ENCODE measurements at places on chromosomes 13 and 19.

- DNase-seq = no peak
Observed at GRCh38 chr19:41409288-41409687, 11.7 kb downstream of the BCKDHA start.

- no peak for DNase-seq
Observed at GRCh38 chr13:99477493-99477892, 23.8 kb upstream of the TM9SF2 start.

DNA sequence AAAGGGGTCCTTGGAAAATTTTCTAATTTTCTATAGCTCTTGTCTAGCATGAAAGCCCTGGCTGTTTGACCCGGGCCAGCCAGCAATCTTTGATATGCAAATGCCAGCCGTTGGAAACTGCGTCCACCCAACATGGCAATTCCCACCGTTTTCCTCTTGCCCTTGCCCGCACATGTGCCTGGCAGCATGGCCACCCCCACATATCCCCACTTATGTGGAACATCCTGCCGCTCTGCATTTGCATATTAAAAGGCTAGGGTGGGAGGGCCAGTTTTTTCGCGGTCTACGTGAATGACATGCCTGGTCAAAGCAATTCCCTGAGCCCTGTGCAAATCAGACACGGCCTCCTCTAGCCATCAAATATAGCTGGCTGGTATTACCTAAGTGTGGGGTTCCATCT lies 110.3 kb upstream of the TDRD3 start:
- DNase-seq = no peak

- no peak for DNase-seq
Observed at GRCh38 chr13:75530549-75530961, 7.1 kb downstream of the COMMD6 start.

DNA sequence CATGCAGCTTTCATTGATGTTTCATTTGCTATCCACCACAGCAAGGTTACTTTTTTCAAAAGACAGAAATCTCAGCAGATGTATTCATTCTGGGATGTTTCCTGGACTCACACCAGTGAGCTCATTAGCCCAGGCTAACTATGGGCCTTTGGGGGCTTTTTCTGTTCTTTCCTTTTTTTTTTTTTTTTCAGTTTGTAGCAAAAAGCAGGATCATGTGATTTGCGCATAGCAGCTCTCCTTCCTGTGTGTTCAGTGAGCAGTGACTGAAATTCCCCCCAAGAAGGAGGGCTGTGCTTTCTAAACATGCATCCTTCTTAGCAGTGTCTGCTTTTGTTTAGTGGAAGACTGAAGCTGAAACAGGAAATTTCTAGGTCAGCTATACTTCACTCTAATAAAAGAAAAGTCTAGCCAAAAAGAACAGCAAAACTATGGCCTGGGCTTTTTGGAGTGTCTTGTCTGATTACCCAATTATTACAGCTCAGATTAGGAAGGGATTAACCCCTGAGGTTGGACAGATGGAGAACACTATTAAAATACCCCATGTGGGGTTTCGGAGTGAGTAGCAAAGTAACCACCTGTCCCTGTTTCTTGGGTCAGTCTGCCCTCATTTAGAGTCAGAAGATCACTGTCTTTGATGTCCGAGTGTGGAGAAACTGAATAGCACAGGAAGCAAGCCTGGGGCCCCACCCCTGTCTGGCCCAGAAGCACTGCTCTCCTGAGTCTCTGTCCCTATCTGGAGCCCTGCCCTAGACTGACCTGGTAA lies 8.9 kb upstream of the AMER2 start:
- DNase-seq = no peak

GRCh38 chr13:47017476-47017875 lies 120.6 kb upstream of the HTR2A start:
- DNase-seq = no peak

DNA sequence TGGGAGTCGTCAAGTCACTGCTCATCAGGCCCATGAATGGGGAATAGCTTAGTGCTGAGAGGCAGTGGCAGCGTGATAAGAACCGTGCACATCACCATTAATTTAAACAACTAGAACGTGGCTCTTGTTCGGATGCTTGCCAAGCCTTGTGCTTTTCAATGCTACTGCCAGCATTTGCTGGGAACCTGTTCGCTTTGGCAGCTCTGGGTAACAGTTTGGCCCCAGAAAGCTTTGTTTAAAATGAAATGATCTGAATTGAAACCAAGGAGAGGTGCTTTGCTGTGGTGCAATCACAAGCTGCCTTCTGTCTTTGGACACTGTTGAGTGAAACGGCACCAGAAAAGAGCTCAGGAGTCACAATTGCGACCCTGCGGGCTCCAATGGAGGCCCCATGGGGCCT lies 53.5 kb upstream of the OLFM4 start:
- DNase-seq = no peak

DNA sequence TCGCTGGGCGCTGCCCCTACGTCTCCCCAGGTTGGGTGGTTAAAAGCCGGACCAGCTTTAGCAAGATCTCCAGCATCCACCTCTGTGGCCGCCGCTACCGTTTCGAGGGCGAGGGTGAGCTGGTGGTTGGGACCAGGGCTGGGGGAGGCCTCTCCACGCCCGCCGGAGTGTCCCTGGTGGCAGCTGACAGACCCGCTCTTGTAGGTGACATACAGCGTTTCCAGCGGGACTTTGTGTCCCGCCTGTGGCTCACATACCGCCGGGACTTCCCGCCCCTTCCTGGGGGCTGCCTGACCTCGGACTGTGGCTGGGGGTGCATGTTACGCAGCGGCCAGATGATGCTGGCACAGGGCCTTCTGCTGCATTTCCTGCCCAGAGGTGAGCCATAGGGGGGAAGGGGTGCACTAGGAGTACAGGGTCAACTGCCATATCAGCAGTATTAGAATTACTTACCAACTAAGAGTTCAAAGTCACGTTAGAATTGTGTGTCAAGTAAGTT lies 1.1 kb downstream of the ATG4D start:
- DNase-seq = no peak
